Fibroblast of skin of abdomen (primary cell): ENCODE measurements at places on chromosomes 3 and 15.

GRCh38 chr3:30682434-30683155 is 76.2 kb downstream of the TGFBR2 start:
- DNase-seq: no peak

GRCh38 chr3:26406636-26407035 is 215.9 kb upstream of the LRRC3B start:
- DNase-seq: no peak

DNA sequence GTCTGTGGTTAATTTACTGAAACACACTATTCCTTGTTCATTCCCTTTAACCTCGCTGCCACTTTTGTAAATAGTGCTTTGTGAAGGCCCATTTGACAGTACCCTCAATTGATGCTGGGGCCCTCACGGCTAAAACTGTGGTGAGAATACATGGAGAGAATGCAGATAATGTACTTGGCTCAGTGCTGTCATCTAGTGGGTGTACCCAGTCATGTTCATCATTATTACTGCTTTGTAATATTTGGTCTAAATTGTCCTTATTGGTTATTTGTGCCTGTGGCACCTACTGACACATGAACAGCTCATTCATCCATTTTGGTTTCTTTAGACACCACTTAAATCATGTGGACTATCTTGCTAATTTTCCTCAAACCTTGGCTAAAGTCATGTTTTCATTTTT is 543.6 kb downstream of the EDEM1 start:
- no peak for DNase-seq

DNA sequence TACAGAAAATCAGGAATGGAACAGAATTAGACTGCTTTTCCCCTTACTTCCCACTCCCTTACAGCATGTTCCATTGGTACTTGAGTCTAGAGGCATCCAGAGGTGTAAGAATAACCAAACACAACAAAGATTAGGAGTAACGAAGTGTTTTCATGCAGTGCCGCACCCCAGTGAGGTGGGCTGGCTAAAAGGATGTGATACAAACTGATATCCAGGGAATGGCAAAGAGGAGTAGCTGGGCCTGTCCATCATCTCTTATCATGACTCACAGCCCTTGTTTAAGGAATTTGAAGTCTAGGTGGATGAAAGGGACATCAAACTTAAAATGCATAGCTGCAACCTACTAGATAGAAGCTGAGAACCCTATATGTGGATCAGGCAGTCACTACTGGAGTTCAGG is 16.4 kb downstream of the SCG5 start:
- no peak for DNase-seq

GRCh38 chr15:82643992-82644391 is 3.2 kb downstream of the CPEB1 start:
- DNase-seq: no peak

GRCh38 chr15:70140025-70140542 is 42.4 kb upstream of the TLE3 start:
- DNase-seq: no peak

DNA sequence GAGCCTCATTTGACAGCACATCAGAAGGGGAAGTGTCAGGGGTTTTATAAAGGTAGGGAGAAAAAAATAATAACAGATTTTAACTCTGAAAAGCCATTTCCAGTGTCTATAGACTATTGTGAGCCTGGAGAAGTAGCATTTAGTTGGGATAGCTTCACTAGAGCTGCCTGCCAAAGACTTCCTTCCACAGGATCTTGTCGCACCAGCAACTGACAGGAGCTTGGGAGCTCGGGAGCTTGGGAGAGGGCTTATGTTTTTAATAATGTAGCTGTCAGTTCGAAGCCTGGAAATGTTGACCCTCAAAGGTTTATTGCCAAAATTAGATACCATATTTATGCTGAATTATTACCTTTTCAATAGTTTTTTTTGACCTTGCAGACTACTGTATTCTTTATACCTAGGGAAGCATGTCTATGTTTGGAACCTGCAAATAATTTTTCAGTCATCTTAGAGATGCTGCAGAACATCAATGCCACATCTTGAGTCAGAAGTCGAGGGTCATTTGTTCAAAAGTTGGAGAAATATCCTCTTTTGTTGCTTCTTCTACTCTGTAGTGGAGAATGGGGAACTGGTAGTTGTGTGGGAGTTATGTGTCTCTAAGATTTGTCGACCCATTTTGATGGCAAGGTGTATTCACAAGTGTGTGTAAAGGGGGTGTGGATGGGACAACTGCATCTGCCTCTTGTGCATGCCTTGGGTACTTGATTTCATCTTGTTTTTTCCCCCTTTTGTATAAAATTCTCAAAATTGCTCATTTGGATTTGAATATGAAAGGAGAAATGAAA is 41.7 kb downstream of the ARPP21 start:
- no peak for DNase-seq

DNA sequence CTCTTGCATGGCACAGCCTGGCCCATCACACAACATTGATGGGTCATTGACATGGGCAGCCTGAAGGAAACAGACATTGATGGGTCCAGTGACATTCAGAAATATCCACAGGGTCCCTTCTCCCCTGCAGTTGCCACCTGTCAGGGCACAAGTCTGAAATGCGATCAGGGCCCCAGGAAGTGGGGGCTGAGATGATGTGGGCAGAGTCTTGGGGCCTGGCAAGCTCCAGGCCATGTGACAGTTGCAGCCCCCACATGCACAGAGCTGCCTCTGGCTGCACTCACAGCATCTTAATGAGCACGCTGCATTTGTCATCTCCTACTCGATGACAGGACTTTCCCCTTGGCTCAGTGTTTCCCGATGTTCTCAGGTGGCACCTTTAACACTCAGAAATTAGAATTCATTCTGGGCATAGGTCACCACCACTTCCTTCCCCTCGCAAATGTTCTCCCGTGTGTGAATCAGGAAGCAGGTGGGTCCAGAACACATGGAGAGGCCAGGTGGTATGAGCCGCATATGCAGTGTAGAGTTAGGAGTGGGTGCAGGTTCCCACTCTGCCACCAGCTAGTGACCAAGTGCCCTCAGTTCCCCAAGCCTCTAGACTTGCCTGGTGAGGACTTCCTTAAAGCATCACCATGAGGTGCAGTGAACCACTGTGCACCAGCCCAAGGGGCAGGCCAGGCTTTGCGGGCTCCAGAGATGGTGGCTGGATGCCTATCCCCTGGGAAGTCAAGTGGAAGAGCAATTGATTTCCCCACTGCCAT is 1.6 kb upstream of the TXNRD3 start:
- no peak for DNase-seq

GRCh38 chr3:100151024-100151707 is 36.9 kb upstream of the FILIP1L start:
- DNase-seq: no peak

DNA sequence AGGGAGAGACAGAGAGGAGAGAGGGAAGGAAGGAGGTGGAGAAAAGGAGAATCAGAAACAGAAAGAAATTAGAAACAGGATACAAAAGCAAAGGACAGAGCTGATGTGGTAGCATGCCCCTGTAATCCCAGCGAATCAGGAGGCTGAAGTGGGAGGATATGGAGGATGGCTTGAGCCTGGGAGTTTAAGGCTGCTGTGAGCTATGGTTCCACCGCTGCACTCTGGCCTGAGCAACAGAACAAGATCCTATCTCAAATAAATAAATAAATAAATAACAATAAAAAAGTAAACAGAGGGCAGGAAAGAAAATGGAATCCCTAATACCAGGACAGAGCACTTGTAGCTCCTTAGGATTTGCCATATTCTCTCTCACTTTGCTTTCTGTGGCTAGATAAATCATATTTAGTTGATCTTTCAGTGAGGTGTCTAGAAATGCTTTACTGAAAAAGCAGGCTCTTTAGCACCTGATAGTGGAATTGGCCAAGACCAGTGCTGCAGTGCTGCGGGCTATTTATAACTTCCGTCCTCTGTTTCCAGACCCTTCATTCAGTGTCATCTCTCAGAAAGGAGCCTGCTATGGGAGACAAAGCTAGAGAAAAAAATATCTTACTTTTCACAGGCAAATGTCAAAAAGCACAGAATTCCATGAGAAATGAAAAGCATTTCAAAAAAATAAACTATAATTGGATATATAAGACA is 20.0 kb upstream of the SLC28A2 start:
- DNase-seq: no peak

- DNase-seq: peak; percentile 27
Measured at GRCh38 chr3:9066141-9066540, 102.9 kb upstream of the RAD18 start.

GRCh38 chr3:13884851-13885703 is 5.2 kb upstream of the WNT7A start:
- DNase-seq: no peak
